ENCODE measurements at places on chromosomes 7 and 10.

DNA sequence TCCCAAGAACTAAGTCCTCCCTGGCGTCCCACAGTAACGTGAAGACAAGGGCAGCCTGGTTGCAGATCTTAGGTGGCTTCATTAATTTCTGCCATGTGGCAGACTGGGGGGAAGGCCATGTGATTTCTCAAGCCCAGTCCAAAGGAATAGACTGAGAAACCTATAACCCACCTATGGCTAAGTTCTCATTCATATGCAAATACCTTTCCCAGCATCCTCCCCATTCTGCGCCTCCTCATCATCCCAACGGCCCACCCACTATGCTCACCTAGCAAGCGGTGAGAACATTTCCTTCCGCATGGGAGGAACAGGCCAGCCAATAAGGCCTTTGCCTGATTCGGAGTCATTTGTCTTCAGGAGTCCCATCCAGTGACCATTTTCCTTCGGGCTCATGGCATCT is 8.2 kb upstream of the CLEC2L start:
- no peak for DNase-seq

- no peak for DNase-seq
These were observed 13.8 kb downstream of the VWA2 start for GRCh38 chr10:114252883-114253282.

DNA sequence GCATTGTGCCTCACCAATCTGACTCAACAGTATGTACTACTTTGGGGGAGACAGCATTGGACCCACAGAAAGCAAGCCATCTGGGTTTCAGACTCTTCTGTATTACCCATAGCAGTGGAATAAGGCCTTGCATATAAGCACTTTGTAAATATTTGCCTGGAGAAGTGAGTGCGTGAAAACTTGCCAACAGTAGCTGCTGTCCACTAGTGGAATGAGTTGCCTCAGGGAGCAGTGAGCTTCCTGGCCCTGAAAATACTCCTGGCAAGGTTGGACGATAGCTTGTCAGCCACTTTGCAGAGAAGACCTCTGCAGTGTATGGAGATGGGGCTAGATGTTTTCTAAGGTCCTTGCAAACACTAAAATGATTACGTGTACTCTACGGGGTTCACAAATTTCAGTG is 21.6 kb downstream of the GARS1 start:
- no peak for DNase-seq

DNA sequence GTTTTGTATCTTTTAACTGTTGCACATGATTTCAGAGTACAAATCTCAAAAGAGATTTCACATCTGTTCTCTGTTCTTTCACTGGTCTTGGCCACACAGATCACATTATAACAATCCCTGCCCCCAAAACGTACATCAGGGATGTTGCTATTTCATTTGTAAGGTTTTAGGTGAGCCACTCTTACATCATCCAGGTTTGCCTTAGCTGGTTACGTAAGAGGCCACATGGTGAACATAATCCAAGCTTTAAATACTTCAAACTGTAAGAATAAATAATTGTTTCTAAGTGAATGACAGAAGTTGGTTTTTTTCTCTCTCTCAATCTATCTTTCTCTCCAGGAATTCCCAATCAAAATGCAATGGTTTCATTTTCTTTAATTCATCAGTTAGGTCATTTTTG is 245.9 kb upstream of the HGF start:
- no peak for DNase-seq

- DNase-seq, result no peak
These were observed 6.1 kb downstream of the SAMD9L start for GRCh38 chr7:93142127-93142526.

DNA sequence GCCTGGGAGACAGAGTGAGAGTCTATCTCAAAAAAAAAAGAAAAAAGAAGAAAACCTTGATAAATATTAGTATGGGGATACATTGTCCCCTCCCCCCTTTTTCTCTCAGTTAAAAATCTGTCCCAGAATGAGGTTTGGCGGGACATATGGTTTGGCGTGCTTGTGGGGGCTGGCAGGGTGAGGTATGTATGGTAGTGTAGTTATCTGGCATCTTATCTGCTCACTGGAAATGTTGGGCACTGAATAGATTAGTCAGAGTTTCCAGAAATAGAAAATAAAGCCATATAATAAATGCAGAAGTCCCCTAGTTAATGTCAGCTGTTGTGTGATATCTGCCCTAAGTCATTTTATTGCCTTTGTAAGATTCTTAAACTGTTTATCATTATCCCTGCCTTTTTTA is 397.5 kb upstream of the GALNT17 start:
- DNase-seq, result no peak

GRCh38 chr10:62014510-62014909 is 113.0 kb downstream of the ARID5B start:
- no peak for DNase-seq

GRCh38 chr7:77837275-77837674 is 38.7 kb downstream of the PHTF2 start:
- no peak for DNase-seq

DNA sequence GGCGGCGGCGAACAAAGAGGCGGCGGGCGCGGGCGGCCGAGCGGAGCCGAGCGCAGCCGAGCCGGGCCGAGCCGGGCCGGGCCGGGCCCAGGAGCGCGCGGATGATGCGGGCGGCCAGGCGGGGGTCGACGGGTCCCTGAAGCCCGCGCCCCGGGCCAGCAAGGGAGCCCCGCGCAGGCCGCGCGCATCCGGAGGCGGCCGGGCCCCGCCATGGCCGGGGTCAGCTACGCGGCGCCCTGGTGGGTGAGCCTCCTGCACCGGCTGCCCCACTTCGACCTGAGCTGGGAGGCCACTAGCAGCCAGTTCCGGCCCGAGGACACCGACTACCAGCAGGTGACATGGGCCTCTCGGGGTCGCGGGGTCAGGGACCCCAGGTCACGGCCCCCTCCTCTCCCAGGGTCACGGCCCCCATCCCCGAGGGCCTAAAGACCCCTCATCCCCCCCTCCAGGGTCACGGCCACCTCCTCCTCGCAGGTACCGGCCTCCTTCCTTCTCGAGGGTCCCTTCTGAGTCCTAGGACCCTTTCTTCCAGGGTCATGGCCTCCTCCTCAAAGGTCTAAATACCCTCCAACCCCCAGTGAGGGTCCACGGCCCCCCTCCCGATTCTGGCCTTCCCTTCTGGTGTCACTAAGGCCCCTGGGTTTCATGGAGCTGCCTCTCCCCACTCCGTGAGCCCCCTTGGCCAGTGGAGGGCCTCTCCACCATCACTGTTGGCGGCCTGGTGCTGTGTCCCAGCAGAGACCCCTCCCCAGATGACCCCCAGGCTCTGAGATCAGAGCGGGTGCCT is at the start of gene TTYH3:
TSS of gene TTYH3 (plus strand) at position 41 of the 787 bp plus-strand sequence. CDS start at position 211, 170 bp downstream.
- DNase-seq, result no peak

GRCh38 chr7:102030696-102031095 is 213.3 kb downstream of the CUX1 start:
- DNase-seq, result no peak

GRCh38 chr7:28136885-28137284 is 43.7 kb downstream of the JAZF1 start:
- DNase-seq, result no peak

GRCh38 chr7:41911792-41912191 is 208.9 kb upstream of the INHBA start:
- no peak for DNase-seq

- no peak for DNase-seq
These were observed 169.0 kb downstream of the SRPK2 start for GRCh38 chr7:105219771-105220160.

DNA sequence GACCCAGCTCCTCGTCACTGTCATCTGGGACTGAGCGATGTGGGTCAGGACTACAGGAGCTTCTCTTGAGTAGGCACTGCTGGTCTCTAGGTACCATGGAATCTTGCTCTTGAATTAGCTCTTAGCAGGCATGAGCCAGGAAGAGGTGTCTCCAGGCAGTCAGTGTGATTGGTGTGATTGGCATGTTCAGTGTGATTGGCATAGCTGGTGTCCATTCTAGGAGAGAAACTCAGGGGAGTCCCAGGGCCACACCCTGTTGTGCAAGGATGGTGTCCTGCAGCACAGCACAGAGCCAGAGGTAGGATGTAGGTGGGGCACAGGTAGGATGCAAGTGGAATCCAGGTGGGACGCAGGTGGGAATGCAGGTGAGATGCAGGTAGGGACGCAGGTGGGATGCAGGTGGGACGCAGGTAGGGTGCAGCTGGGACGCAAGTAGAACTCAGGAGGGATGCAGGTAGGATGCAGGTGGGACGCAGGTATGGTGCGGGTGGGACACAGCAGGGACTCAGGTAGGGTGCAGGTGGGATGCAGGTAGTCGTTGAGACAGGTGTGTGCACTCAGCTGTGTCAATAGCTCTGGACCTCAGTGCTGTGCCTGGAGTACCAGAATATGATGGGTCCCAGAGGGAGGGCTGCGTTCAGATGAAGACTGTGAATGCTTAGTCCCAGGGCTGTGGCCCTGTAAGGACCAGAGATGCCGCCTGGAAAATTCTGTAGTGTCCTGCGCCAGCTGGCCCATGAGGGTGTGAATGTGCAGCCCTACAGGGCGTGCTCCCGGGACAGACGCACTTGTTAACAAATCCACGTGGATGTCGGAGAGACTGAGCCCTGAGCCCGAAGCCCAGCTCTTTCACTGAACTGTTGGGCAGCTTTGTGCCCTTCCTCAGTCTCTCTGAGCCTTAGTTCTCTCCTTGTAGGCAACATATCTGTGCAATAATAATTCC is 248.2 kb upstream of the PITRM1 start:
- DNase-seq, result no peak

GRCh38 chr7:54758702-54759592 is at the start of gene SEC61G:
SEC61G (minus strand) TSS chr7:54759211; CDS start chr7:54757588, 1,623 bp downstream.
- DNase-seq, result peak; percentile 96

DNA sequence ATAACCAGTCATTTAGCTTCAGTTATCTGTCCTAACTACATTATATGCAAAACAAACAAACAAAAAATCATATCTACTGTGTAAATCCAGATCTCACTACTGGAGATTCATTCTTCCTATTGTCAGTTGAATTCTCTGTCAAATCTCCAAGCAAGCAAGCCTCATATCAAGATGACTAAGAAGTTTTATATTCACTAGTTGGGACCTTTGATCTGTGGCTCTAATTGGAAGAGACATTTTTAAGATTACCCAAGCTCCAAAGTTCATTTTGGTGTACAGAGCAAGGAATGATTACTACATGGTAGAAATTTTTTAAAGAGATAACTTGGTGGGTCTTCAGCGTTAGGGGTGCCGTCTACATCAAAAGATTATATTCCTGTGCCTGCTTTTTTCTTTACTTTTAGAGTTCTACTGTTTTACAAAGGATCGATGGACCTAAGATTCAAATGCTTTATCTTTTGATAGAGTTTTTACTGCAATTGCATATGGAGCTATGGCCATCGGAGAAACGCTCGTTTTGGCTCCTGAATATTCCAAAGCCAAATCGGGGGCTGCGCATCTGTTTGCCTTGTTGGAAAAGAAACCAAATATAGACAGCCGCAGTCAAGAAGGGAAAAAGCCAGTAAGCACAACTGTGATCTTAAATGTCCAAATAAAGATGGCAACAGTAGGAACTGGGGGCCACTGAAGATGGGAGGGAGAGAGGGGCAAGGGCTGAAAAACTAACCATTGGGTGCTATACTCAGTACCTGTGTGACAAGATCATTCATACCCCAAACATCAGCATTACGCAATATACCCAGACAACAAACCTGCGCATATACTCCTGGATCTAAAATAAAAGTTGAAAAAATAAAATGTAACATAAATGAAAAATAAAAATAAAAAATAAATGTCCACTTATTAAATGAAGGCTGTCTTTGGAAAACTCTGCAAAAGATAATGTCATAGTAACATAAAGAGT is 47.9 kb downstream of the SP8 start:
- no peak for DNase-seq

DNA sequence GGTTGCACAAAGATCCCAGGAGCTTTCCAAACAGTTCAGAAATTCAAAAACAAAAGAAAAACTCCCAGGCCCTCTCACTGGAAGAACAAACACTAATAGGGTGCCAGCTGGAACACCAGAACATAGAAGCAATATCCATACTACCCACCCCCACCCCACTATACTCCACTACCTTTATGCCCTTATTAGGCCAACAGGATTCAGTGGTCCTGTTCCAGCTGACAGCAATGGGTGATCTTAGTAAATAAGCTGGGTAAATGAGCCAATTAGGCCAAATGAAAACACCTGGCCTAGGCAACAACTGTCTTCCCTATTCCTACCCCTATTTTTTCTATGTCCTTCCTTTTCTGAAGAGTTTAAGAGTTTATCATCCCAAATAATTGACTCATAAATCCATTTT is 11.7 kb downstream of the NOC3L start:
- no peak for DNase-seq

DNA sequence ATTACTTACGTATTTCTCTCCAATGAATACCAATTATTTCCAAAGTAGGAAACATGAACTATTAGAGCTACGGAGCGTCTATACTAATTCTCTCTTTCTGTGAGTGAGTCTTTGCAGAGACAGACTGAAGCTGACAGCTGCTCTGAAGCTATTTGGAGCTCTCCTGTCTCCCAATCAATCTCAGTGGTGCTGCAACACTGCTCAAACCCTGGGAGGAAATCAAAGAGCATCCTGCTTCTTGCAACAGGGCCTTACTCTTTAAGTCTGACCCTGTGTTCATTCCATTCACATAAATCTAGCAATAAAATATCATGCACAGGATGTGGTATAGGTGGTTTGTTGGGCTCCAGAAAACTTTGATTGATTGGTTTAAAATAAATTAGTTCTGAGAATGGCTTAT is 685.7 kb upstream of the IGFBP3 start:
- DNase-seq, result no peak

DNA sequence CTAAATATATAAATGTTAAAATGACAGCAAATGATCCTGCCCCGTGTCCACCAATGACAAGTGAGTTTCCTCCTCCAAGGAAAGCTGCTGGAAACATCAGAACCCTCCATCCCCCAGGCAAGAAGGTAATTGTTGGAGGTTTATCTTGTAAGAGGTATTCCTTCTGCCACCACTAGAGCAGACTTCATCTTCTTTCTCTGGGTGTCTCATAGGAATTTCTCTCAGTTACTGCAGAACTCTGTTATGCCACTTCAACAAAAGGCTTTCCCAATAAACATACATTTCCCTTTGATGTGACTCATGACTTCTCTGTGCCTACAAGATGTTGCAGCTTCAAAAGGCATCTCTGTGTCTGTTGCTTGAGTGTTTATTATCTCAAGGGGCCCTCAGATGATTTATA is 279.1 kb downstream of the BMPER start:
- no peak for DNase-seq

- no peak for DNase-seq
These were observed 63.4 kb upstream of the ADO start for GRCh38 chr10:62740885-62741745.

DNA sequence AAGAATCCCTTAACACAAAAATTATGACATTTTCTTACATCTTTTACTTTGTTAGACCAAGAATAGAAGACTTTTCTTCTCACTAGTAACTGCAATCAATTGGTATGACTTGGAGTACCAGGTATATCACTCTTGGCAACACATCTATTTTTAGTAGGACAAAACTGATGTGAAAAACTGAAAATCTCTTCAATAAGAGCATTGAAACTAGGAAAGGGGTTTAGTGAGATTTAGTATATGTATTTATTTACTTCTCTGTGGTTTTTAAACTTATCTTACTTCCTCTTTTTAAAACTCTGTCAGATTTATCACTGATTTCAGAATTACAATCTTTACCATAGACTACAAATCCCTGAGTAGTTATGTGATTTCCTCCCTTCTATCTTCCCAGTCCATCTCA is 366.2 kb downstream of the PCDH15 start:
- DNase-seq, result no peak

GRCh38 chr10:76236356-76236755 is 804.9 kb downstream of the LRMDA start:
- no peak for DNase-seq

- DNase-seq, result no peak
These were observed 223.6 kb downstream of the GATA3 start for GRCh38 chr10:8278099-8278498.

GRCh38 chr10:29535778-29536453 is 98.9 kb downstream of the SVIL start:
- DNase-seq, result no peak

- no peak for DNase-seq
These were observed 750.6 kb upstream of the PCDH15 start for GRCh38 chr10:55551603-55552002.

All from naive thymus-derived CD8-positive, alpha-beta T cell (primary cell).